ENCODE measurements at places on chromosomes 5 and 9.

DNA sequence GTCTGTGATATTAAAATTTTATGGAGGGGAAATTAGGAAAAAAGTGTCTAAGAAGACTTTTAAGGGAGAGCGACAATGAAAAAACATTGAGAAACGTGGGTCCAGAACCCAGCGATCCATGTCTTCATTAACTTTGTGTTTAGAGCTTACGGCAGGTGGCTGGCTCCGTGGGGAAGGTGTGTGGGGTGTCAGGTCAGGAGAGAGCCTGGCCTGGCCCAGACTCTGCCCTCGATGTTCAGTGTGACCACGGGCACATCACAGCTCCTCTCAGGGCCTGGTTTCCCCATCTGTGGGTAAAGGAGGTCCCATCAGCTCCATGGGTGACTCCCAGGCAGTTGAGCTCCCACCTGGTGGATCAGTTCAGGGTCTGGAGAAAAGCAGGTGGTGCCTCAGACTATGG lies 22.1 kb downstream of the DAB2IP start:
- DNase-seq, result no peak

DNA sequence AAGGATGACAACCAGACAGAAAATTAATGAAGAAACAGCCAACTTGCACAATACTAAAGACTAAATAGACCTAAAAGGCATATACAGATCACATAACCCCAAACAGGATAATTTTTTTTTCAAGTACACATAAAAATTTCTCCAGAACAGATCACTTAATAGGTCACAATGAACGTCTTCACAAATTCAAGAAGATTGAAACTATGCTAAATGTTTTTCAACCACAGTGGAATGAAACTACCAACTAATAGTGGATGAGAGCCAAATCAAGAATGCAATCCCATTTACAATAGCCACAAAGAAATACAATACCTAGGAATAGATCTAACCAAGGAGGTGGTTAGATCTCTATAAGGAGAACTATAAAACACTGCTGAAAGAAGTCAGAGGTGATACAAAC lies 145.8 kb downstream of the TMEM232 start:
- DNase-seq, result no peak

DNA sequence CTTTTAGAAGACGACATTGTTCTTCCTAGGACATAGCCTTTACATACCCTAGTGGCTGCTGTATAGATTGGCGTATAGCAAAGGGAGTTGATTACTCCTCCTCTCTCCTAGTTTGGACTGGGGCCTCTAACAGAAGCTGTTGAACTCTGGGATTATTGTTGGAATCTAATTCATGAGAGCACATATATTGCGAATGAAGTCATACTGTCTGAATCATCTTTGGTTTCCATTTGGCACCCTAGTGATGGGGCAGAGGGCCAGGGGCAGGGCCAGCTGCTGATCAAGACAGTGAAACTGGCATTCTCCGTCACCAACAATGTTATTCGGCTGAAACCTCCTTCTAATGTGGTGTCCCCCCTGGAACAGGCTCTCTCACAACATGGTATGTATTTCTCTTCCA lies 40.3 kb downstream of the NUP188 start:
- DNase-seq, result no peak

GRCh38 chr9:75039801-75040200 lies 11.7 kb upstream of the CARNMT1 start:
- no peak for DNase-seq

- DNase-seq, result no peak
Observed at GRCh38 chr5:98307811-98308210, 465.7 kb upstream of the RGMB start.

- no peak for DNase-seq
Observed at GRCh38 chr5:15116996-15117395, 245.4 kb upstream of the ANKH start.

DNA sequence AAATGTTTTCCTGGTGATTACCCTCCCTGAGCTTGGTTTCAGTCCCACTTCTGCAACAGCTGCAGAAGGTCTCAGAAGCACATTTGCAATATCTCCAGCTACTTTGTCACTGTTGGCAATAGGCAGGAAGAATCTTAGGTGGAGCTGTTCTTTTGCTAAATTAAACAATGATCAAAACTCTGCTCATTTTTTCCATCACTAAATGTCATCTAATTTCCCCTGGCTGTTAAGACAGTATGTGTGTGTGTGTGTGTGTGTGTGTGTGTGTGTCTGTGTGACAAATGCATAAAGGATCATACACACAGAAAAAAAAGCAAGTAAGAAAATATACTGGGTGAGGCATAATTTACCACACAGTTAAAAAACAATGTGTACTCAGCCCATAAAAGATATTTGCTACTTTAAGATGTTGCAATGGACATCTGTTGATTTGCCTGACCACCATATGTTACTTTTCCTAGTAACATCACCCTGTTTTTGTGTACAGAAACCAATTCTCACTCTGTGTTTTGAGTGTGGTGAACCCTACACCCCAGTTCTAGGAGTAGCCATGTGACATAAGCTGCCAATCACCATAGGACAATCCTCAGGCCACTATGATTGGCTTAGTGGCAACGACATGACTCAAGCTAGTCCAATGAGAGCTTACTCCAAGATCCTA lies 572.6 kb upstream of the CLINT1 start:
- no peak for DNase-seq

GRCh38 chr9:69768716-69769115 lies 8.9 kb upstream of the PTAR1 start:
- no peak for DNase-seq

DNA sequence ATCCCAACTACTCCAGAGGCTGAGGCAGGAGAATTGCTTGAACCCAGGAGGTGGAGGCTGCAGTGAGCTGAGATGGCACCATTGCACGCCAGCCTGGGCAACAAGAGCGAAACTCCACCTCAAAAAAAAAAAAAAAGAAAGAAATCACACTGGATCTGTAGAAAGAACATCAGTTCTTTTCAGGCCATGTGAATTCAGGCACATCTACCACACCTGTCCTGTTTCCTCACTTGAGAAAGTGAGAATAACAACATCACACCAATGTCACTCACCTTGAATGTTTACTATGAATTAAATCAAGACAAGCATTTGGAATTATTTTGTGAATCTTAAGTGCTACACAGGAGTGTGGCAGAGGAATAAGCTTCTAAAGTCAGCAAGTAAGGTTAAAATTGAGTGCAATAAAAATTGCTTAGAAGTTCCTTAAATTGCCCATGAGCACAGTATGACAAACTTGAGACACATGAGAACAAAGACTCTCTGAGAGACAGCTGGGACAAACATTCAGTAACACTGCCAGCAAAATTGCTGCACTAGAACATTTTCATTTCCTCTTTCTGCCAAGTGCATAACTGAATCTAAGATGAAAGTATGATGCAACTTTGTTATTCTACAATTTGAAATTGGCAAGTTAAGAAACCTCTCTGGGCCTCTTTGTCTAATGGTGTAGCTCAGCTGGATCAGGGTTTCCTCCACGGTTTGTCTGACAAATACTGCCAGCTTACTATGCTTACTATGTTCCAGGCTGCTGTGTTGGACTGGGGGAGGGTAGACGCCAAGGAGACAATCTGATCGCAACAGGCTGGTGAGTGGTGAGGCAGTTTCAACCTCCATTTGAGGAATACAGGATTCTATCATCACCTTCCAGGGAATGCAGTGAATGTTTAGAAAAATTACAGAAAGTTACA lies 1.9 kb upstream of the RIC1 start:
- peak; percentile 27 for DNase-seq
